Stimulated activated CD4-positive, alpha-beta T cell treated with anti-CD3 and anti-CD28 coated beads, Interleukin-12 subunit alpha, Interleukin-12 subunit beta, amount 100 ng/mL, for 48 hours (primary cell): ENCODE measurements at places on chromosomes 3 and 15.

GRCh38 chr3:117398141-117398899, 688.7 kb downstream of the TUSC7 start:
- DNase-seq, result no peak

GRCh38 chr3:51997172-51997571, 1.5 kb upstream of the RPL29 start:
- no peak for DNase-seq

- DNase-seq, result no peak
Observed at GRCh38 chr3:53506110-53506762, 11.8 kb downstream of the CACNA1D start.

- no peak for DNase-seq
Observed at GRCh38 chr15:43093026-43093425, 12.8 kb downstream of the UBR1 start.

DNA sequence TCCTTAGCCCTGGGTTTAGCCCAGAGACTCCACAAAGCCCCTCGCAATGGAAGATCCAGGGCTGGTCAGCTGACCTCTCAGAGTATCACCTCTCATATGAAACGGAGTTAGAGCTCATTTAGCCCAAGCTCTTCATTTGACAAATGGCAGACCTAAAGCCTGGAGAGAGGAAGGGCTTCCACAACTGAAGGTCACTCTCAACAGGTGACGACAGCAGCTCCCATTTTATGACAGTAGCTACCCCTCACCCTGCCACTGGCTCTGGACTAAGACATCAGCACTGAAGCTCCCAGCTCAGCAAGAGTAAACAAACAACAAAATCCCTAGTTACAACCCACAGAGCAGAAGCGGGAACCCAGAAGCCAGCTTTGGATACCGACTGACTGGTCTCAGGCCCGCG, 33.7 kb downstream of the TLE3 start:
- no peak for DNase-seq

DNA sequence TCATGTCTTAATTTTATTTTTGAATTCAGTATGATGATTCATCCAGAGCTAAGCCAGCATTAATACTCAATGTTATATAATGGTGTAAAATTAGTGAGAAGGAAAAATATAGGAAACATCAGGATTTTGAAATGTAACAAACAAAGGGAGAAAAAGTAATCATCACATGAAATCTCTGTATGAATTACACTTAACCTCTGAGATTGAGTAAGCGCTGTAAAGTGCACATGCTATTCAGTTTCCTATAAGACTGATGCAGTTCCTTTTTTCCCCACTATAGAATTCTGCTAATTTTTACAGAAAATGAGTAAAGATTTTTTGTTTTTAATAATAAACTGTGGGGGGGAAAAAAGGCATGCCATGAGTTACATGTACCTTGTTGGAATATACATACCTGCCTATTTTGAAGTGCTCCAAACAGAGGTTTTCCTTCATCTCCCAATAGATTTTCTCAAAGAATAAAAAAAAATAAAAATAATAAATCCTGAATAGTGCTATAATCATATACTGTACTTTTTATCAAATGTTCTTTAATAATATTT, 64.0 kb upstream of the TTBK2 start:
- no peak for DNase-seq

DNA sequence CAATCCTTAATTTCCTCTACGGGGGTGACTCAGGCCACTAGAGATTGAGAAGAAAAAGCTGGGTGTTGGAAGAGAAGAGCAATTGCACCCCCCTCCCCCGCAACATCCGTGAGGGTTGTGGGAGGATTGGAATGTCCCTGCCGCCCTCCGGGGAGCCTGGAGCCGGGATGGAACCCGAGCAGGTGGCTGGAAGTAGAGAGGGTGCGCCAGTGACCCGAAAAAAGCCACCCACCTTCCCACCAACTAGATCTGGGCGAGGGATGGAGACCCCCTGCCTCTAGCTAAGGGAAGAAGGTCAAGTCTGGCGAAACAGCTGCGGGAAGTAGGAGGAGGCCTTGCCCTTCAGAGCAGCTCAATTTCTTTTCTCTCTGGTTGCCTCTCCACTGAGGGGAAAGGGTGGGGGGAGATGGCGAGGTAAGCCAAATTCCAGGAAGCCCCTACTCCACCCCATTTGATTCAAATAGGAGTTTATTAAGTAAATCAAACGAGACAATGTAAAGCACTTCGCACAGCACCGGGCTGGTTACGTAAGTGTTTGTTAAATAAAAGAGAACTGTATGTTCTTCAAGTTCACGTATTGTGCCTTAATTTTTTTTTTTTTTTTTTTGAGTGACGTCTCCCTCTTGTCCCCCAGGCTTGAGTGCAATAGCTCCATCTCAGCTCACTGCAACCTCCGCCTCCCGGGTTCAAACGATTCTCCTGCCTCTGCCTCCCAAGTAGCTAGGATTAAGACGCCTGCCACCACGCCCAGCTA, 1.1 kb upstream of the WWTR1 start:
- DNase-seq, result no peak

DNA sequence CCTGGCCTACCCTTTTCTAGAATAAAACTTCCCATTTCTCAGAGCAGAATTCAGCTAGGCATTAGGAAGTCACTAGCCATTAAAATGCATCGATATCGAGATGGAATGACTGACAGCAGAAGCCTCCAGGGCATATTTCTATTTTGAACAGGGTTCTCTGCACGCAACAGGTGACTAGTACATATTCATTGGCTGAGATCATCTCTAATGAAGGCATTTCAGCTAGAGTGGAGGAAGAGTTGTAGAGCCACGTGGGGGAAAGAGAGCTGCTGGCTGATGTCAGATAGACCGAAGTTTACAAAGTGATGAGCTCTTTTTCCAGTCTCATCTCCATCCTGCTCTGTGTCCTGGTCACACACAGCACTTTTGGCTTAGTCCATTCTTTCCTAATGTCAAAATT, 7.5 kb downstream of the TMEM40 start:
- no peak for DNase-seq

- DNase-seq, result no peak
Observed at GRCh38 chr3:169695031-169695430, 31.5 kb upstream of the MECOM start.

DNA sequence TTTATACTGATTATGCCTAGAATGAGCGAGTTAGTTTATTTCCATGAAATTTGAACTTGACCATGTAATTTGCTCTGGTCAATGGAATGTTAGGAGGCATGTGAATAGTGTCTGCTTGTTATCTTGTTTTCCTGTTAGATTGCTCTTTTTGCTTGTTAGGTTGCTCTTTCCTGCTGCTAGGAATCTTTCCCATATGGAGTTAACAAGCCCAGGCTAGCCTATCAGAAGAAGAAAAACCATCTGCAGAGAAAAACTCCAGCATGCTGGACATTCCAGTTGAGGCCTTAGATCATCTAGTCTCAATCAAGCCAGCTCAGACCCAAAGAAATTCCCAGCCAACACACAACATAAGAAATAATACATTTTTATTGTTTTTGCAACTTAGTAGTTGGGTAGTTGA, 470.2 kb upstream of the AGTR1 start:
- DNase-seq, result no peak

DNA sequence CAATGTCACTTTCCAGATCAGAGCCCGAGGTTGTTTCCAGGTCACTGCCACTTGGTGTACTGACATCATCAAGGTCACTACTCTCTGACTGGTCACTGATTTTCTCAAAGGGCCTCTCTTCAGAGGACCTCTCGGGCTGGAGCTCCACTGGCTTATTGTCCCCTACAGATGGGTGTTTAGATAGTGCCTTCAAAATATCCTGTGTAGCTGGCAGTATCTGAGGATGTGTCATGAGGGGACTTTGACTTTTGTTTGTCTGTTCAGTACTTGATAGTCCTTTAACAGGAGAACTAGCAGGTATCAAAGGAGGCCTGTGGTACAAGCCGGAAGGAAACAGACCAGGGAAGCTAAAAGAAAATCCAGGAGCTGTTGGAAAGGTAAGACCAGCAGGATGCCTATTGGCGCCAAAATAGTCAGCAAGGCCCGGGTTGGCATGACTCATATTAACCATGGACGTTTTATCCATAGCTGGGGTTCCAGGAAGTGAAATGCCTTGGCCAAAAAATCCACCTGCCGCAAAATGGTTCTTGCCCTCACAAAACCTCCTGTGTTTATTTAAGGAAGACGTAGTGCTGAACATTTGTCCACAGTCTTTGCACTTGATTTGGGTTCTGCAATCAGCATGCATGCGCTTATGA, 547.3 kb downstream of the MECOM start:
- no peak for DNase-seq

- no peak for DNase-seq
Observed at GRCh38 chr15:31932576-31932975, 97.7 kb upstream of the CHRNA7 start.

- DNase-seq, result no peak
Observed at GRCh38 chr3:34073961-34074360, 275.5 kb downstream of the PDCD6IP start.
